Uterus (tissue), 4 donors: ENCODE measurements at places on chromosomes 5 and 9.

GRCh38 chr5:134463991-134464760, 52.5 kb upstream of the CDKN2AIPNL start:
- peak; percentile 14 for DNase-seq

GRCh38 chr5:179974946-179975712, 67.4 kb upstream of the TBC1D9B start:
- DNase-seq = no peak

DNA sequence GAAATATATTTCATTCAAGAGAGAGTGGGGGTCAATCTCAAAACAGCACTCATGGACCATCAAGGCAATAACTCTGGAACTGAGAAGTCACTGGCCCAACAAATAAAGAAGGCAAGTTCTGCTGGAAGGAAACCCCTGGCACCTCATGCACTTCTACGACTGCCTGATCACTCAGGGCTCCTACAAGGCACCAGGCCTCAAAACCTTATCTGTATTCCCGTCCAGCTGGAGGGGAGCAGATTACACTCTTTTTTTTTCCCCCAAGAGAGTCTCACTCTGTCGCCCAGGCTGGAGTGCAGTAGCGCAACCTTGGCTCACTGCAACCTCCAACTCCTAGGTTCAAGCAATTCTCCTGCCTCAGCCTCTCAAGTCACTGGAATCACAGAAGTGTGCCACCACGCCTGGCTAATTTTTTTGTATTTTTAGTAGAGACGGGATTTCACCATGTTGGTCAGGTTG, 49.9 kb downstream of the P4HA2 start:
- DNase-seq = no peak

DNA sequence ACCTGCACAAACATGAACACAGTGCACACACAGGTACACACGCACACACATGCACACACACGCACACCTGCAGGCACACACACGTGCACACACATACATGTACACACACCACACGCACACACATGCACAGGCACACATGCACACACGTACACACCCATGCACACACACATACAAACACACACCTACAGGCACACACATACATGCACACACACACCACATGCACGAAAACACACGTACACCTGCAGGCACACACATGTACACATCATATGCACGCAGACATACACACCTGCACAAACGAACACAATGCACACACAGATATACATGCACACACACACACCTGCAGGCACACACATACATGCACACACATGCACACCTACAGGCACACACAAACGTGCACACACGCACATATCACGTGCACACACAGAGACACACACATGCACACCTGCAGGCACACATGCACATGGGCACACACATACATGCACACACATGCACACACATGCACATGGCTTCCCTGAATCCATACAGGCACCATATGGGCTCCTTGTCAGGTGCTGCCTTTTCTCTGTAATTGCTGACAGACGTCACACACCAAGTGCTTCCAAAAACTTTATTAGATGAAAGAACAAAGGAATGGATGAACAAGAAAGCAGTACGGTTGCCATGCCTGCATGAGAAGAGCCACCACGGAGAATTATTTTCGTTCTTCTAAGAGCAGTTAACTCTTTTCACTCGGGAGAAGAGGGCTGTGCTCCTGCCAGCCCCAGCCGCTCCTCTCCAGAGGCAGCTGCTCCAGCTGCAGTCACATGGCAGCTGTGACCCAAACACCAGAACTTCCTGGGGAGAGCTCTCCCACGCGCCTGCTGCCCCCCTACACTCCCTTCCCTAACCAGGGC, 57.2 kb downstream of the EXD3 start:
- DNase-seq = no peak

DNA sequence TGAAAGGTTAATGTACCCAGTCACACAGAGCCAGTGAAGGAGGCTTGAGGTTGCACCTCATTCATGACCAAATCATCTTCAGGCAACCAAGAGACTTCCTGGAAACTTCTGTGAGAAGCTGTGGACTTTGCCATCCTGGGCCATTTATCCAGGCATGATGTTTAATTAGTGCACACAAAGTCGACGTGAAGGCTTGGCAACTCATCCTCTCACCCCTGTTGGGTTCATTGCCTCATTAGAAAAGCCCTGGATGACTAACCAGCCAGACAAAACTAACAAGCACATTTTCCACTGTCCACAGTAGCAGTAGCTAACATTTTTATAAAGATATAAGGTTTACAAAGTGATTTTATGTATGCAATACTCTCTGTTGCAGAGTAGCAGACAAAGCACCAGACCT, 65.7 kb upstream of the ZNF462 start:
- DNase-seq = no peak

DNA sequence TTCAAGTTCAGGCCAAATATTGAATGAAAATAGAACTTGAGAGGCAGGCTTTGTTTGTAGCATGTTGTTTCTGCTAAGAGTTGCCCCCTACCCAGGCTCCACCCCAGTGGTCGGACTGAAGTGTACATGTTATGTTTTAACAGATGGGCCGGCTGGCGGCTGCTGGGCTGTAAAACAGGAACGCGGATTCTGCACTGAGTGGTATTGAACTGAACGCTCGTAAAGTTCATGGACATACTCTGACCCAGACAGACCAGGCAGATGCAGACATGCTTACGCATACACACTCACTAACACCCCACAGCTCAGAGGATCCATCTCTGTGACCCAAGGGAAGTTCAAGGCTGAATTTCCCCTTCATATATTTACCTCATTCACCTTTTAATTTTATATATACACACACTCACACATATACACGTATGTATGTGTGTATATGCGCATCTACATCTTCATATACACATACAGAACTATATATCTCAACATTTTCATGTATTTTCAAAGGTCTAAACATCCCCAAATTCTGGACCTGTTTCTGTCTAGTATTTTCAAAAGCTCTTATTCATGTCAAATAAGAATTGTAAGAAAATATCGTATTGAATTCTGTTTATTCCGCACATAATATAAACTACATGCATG, 1.4 kb downstream of the MARCHF3 start:
- DNase-seq = no peak

DNA sequence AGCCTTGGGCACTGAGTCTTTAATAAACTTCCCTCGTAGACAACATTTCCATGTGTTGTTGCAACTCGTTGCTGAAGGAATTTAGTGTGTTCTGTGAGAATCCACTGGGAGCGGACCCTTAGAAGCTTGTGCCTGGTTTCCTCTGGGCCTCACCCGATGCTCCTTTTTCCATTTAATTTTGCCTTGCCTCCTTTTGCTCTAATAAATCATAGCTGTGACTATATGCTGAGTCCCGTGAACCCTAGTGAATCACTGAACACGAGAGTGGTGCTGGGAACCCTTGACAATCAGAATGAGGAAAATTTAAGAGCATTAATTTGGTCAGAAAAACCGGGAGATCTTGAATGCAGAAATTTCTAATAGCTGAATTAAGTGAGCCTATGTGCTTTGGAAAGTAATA, 291.1 kb upstream of the ZNF608 start:
- DNase-seq = no peak

DNA sequence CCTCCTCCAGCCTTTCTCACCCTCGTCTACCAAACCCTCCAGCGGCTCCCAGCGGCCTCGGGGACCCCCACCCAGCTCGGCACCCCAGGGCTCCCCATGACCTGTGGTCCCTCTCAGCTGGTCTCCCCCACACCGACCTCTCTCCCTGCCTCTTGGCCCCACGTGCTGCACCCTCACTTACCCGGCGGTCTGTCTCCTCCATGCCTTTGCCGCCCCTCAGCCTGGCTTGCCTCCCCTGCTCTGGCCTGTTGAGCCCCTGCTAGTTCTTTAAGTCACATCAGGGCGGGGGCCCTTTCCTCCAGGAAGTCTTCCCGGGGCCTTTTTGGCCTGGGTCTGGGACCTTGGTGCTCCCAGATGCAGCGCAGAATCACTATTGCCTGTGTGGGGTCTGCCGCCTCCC, 81.5 kb downstream of the LMX1B start:
- no peak for DNase-seq

- no peak for DNase-seq
Observed at GRCh38 chr5:95595289-95595931, 24.5 kb upstream of the GPR150 start.

- no peak for DNase-seq
Observed at GRCh38 chr9:98175028-98175569, 17.3 kb downstream of the CORO2A start.

GRCh38 chr9:95206143-95206542, 111.4 kb downstream of the FANCC start:
- DNase-seq = no peak

DNA sequence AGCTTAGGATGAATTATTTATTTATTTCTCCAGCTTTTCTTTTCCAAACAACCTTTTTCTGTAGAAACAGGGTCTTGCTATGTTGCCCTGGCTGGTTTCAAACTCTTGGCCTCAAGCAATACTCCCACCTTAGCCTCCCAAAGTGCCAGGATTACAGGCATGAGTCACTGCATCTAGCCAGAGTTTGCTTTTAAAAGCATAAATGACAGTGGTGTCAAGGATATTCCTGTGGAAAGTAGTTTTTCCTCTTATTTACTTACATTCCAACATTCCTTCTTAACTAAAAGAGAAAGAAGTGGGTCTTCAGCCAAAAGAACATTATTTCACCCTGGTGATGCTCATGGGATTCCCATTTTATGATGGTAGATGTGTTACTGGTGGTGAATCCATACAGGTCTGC, 62.4 kb downstream of the GRIA1 start:
- no peak for DNase-seq

DNA sequence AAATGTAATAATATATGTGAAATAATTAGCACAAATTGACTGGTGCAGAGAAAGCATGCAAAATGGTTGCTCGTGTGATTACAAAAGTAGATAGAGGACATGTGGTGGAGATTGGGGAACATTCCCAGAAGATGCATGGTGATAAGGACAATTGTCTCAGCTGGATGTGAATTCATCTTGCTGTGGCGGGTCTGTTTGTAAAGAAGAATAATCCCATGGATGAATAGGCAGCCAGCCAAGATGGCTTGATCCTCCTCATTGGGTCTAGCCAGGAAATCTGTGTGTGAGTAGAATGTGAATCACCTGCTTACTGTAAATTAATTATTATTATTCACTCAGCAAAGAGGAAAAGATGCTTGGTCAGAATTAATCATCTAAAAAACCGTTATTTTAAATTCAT, 12.6 kb upstream of the DPYSL3 start:
- no peak for DNase-seq

DNA sequence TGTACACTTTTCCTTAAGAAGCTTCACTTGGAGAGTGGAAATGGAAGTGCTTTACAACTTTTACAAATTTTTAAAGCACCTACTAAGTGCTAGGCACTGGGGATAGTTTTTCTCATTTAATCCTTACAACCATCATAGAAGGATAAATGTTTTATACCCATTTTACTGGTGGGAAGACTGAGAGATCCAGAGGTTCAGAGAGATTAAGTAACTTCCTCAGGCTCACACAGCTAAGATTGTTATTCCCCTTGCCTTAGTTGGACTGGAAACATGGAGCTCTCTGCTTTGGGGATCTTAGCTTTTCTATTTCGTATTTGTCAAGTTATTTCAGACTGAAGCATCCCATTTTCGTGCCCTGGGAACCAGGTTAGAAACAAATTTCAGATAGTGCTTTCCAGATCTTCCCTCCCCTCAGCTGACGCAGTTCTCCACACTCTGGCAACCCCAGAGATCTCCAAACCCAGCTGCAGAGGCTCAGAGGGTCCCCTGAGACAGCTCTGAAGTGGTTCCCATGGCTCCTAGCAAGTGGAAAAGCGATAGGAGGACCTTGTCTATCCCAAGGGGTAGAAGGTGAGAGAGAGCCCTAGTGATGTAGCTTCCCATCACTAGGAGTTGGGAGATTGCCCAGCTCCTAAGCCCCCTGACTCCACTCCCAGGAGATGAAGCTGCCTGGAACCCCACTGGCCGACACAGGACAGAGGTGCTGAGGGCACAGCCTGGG, 16.2 kb upstream of the GABBR2 start:
- DNase-seq = no peak

DNA sequence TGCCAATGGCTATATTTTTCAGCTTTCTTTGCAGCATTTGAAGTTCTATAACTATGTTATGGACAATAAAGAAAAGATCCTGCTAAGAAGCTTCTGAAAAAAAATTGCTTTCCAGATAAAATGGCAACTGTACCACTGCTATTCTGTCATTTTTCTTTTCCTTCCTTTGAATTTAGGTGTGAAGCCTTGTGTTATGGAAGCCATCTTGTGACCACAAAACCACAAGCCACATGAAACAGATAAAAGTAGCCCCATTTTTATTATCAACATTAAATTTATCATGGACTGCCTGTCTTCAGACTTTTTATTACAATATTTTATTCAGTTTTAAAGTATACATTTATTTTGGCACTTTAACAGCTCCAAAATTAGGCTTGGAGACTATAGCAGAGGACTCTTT, 289.9 kb upstream of the ACTBL2 start:
- no peak for DNase-seq

DNA sequence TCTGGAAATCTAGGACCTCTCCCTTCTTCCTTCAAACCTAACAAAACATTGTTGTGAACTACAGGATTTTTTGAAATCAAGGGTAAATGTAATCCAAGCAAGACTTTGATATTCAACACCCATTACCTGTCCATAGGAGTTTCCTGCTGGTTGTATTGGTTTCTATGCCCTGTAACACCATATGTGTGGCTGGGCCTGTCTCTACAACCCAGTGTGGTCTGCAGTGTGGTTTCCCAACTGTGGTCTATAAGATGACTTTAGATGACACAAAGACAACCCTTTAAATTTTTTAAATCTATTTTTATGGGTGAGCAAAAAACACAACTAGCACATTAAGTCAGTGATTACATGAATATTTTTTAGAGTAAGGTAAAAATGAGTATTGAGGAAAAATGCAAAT, 93.1 kb downstream of the SMIM15 start:
- DNase-seq = no peak

DNA sequence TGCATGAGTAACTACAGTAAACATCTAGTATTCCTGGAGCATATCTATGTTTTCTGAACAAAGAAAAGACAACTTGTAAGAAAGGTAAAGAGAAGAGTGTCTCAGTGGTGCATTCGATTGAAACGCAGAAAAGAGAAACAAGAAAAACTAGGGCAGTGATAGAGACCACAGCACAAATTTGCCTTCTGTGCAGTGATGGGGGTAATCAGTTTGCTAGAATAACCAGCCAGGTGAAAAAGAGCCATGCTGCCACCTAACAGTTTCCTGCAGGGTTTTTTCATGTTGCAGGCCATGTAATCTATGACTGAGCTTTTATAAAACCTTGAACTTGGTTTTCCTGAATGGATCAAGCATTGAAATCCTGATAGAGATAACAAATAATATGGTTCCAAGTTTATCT, 198.4 kb upstream of the MEF2C start:
- DNase-seq = no peak

GRCh38 chr9:37412431-37413151, 9.9 kb upstream of the GRHPR start:
- no peak for DNase-seq

- DNase-seq = no peak
Observed at GRCh38 chr9:444528-444927, 229.9 kb downstream of the DOCK8 start.
